ENCODE measurements at places on chromosomes 7 and 10.

GRCh38 chr7:22302951-22303423, 54.0 kb downstream of the RAPGEF5 start:
- no peak for DNase-seq

DNA sequence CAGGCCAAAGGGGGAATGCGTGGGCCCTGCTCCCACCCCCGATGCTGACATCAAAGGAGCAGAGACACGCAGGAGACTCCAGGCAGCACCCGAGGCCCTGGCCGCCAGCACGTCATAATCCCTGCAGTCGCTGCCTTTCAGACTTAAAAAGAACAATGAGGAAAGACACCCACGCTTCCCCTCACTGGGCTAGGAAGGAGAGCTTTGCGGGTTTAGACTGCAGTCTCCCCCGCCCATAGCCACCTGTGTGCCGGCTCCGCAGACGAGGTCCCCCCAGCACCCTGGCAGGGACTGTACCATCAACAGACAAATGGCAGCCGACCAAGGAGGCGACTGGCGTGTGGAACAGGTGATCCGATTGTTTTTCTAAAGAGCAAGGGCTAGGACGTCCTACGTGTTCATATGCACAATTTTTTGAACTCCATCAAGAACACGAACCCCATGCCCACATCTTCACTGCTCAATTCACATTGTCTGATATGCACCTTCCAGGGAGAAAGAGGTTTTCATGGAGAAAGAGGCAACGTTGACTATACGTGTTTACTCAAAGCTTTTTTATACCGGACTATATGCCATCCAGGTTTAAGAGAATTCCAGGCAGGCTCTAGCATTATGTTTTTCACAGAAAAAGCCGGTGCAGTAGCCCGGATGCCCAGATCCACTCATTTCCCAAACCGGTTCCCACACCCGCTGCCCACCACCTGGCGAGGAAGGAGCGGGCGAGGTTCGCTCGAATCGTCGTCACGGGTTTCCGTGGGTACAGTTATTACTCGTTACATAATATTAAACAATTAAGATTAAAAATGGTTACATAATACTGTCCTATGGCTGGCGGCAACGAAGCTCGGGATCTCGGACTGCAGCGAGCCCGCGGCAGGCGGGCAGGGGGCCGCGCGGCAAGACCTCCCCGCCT, 1.1 kb downstream of the GRB10 start:
- no peak for DNase-seq

DNA sequence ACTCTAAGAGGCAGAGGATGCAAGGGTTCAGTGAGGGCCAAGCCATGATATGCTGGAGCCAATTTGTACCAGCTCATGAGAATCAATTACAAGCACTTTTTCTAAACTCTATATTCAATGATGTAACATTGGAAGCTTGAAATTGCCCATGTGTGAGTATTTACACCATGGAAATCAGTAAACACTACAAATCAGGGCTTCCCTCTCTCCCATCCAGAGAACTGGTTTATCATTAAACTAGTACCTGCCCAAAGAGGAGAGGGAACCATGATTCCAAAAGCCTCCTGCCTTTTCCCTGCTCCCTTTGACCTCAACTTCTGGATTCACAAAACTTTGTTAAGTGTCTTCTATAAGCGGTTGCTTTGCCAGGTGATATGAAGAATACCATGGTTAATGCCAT, 52.5 kb upstream of the BICC1 start:
- no peak for DNase-seq

- no peak for DNase-seq
Observed at GRCh38 chr10:107104026-107104652, 60.4 kb downstream of the SORCS1 start.

GRCh38 chr7:150756166-150756565, 18.9 kb downstream of the GIMAP5 start:
- DNase-seq = no peak

- no peak for DNase-seq
Observed at GRCh38 chr7:68432585-68432984, 1165.7 kb upstream of the AUTS2 start.

DNA sequence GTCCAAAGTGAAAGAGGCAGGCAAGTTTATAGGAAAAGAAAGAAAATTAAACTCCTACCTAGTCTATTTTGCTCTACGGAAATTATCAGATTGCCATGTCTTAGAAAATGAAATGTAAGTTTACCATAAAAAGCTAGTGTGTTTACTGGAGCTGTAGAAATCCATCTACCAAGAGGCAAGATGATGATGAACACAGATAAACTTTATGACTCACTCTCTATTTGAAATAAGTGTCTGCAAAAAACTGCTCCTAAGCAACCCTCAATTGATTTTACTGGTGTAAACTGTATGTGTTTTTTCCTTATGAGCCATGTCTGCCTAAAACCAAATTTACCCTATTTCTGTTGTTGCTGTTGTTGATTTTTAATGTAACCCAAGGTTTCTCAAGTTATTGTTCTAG, 73.8 kb upstream of the TMEM106B start:
- DNase-seq = no peak

DNA sequence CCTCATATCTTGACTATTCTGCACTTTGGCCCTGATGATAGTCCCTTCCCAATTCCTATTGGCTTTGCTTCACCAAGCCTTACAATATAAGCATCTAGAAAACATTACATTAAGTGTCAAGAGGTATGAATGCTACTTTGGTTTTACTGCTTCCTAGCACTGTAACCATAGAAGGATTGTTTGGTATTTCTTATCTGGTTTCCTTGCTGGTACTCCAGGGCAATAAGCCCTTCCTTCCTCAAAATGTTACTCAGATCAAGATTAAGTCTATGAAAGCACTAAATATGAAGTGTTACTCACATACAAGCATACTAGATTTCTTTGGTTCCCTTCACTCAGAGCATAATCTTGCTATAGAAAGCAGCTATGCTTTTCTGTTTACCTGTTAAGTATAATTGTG, 492.5 kb downstream of the ETV1 start:
- DNase-seq = no peak

DNA sequence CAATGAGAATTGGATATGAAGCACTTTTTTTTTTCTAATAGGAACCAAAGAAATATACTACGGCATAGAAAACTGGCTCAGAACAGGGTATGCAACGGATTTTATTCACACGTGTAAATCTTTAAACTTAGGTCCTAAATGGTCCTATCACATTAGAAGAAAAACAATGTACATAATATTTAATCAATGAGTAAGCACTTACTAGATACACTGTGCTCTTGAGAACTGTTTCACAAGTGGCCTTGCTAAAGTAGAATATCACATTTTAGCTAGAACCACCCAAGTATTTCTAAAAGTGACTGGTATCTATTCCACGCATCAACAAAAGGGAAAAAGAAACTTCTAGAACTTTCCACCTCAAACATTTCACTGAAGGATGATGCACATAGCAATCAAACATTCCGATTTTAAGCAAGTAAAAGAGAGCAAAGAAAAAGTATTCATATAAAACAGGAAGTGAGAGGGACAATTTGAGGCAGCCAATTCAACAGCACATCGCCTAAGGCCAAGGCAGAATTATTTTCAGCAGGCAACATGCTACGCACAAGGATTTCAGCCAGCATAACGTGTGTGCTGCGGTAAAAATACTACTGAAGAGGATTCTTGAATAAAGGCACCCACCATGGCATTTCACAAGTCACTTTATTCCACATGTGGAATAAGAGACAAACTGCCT, 55.8 kb downstream of the PARD3 start:
- DNase-seq = no peak
